Activated naive CD4-positive, alpha-beta T cell treated with anti-CD3 and anti-CD28 coated beads for 36 hours (primary cell): ENCODE measurements at places on chromosomes 3 and 15. TPM values are rescaled to one million over a fixed set of nuclear protein-coding genes. Genes with fewer than 3 reads are reported as not detected.

GPR27 gene
- 0.74 TPM for total RNA-seq

SPSB4 gene
- total RNA-seq, result not detected

GRCh38 chr3:171955598-171955997, 83.8 kb upstream of the FNDC3B start:
- no peak for DNase-seq

DNA sequence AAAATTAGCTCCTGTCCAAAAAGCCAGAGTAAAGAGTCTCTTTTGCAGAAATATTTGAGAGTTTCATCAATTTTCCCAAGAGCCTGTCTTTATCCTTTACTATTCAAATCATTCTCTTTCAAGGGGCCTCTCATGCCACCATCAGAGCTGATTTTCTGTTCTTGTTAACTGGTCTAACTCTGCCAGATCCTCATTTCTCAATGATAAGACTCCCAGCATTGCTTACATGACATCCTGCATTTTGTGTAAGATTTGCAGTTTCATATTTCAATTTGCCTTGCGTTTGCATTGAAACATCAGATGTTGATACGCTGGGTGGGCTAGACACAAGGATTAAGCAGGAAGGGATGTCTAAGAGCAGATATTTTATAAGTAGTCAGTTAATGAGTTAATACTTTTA, 228.7 kb downstream of the TBL1XR1 start:
- DNase-seq, result no peak

GRCh38 chr3:99686955-99687612, 48.7 kb downstream of the COL8A1 start:
- peak; percentile 71 for DNase-seq

- no peak for DNase-seq
Measured at GRCh38 chr3:54358969-54359694, 236.8 kb downstream of the CACNA2D3 start.

GRCh38 chr15:41971089-41971894, 1.1 kb downstream of the EHD4 start:
- DNase-seq, result peak; percentile 91

GRCh38 chr3:34382859-34383258, 584.4 kb downstream of the PDCD6IP start:
- DNase-seq, result no peak

IL5RA gene
- not detected for total RNA-seq

TERC gene
- total RNA-seq, result 16.0 TPM

GRCh38 chr3:80338366-80338765, 570.6 kb upstream of the ROBO1 start:
- DNase-seq, result no peak

SPINT1 gene
- total RNA-seq, result 4.5 TPM

GRCh38 chr3:194003114-194004057, 132.6 kb upstream of the HES1 start:
- DNase-seq, result peak; percentile 57

- no peak for DNase-seq
Measured at GRCh38 chr3:188362405-188362831, 208.5 kb downstream of the LPP start.

DNA sequence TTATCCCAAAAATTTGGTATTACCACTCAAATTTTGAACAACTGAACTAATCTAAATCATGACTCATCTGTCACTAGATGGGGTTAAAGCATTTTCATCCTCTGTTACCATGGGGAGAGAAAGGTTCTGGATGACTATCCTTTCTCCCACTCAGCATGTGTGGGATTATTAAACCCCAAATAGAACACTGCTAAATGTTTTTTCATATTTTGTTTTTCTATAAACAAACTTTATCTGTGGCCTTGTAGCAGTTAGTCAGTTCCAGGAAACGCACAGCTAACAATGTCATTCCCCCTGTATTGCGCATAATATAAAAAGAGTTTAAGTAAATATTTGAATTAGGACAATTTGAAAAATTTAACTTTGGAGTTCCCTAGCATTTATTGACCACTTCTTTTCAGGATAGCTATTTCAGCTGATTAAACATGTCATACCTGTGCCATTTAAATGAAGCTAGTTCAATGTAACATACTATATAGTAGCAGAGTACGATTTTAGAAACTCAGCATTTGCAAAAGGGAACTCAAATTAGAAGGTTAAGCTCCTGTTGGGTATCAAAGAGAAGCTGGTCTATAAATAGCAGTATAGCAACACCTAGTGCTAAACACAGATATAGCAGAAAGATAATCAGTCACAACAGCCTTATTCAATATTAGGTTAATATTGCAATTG, 9.2 kb upstream of the TMEM212 start:
- DNase-seq, result no peak
